ENCODE measurements at places on chromosomes 2 and 18.

DNA sequence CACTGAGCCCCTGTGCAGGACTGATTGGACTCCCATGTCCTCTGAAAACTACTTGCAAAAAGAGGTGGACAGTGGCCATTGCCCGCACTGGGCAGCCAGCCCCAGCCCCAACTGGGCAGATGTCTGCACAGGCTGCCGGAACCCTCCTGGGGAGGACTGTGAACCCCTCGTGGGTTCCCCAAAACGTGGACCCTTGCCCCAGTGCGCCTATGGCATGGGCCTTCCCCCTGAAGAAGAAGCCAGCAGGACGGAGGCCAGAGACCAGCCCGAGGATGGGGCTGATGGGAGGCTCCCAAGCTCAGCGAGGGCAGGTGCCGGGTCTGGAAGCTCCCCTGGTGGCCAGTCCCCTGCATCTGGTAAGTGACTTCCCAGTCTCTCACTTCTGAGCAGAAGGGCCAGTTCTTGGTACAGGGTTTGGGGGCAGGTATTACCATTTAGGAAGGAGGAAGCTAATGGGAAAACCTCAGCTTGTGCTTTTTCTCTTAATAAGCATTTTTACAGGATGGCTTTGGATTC, 44.1 kb downstream of the TNFRSF11A start:
- DNase-seq = no peak

DNA sequence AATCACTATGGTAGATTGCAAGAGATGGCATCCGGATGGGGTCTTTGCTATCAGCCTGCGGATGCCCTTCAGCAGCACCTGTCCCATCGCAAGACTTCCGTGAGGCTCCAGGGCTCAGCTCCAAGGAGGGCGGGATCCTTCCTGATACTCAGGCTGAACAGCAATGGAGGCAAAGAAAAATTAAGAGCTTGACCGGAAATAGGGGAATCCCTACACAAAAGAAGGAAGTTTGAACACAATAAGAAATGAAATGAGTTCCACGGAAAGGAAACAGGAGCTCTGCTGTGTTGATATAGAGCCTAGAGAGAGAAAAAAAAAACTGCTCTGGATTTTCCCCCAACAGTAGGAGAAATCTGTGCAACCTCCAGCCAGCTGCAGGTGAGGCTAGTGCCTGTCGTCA, 91.9 kb downstream of the ARL4C start:
- DNase-seq = no peak

DNA sequence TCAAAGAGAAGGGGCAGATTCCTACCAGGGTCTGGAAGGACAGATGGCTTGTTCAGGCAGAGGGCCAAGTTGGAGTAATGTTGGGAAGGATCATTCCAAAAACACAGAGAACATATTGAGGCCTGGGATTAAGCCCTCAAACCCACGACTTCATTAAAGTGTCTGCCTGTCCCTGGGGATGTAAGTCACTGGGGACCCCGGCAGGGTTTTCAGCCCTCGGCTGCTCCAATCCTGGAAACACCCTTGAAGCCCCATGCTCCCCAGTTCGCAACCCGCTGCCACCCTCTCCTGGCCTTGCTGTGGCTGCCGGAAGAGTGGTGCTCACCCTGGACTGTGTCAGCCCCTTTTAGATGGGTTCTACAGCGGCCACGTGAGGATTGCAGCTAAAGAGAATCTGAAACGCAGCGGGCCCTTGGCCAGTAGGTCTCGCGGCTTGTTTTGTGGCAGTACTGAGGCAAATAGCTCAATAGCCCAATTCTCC, 79.9 kb downstream of the EPAS1 start:
- no peak for DNase-seq

GRCh38 chr2:185466915-185467314, 271.7 kb upstream of the FSIP2 start:
- no peak for DNase-seq

DNA sequence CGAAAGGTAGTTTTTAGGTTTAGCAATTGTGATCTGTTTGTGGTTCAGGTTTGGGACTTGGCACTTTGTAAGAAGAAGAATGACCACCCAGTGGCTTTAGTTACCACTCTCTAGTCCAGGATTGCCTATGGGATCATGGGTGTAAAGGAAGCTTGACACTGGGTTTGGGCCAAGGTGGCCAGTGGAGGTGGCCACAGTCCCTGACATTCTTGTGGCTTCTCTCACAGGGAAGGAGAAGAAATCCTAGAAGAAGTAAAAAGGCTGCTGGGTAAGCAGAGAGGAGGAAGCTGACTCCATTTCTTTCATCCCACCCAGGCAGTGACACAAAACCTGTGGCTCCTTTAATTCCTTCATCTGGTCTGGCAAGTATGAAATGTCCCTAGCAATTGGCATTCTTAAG, 394.7 kb downstream of the CLIP4 start:
- DNase-seq = no peak

- no peak for DNase-seq
These were observed 10.4 kb upstream of the CCDC74A start for GRCh38 chr2:131517106-131517831.

DNA sequence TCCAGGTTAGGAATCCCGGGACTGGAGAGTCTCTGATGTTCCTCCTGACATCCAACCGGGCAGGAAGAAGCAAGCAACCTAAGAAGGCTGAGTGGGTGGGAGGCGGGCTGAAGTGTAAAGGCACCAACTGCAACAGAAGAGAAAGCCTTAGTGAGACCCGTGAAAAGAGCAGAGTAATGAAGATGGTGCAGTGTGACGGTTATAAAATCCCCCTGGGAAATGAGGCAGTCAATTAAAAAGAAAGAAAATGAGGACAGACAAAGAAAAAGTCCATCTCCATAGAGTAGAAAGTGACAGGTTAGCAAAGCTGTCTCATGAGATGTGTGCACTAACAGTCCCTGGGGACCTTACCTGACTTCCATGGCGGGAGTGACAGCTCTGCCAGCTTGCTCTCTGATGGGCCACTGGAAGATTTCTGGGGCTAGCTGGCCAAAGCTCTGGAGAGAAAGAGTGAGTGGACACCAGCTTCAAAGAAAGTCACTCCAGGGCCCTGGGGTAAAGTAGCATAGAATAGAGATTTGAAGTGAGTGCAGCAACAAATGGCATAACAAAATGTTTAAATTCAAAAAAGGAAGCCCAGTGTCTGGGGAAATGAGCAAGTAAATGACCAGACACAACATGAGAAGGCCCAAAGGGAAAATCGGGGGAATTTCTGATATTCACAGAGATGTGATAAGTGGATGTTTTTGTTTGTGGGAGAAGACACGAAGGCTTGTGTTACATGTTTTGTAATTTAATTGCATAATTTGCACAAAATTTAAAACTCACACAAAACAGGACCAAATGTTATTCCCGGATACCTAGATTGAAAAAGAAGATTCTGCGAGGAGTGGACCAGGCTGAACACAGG, 44.1 kb upstream of the IGFBP2 start:
- DNase-seq = no peak

GRCh38 chr2:201795607-201796477, 10.5 kb upstream of the CDK15 start:
- DNase-seq = no peak

DNA sequence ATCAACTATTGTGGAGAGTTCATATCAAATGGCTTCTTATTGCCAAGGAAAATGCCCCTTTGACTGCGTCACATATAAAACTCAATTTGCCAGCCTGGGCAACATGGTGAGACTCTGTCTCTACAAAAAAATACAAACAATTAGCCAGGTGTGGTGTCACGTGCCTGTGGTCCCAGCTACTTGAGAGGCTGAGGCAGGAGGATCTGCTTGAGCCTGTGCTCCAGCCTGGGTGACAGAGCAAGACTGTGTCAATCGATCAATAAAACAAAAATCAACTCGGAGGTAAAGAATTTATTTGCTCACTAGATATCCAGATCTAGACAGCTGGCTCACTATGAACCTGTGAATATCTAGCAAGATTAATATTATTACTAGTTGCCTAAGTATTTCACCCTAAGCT, 1.7 kb upstream of the ZCCHC2 start:
- DNase-seq = no peak

DNA sequence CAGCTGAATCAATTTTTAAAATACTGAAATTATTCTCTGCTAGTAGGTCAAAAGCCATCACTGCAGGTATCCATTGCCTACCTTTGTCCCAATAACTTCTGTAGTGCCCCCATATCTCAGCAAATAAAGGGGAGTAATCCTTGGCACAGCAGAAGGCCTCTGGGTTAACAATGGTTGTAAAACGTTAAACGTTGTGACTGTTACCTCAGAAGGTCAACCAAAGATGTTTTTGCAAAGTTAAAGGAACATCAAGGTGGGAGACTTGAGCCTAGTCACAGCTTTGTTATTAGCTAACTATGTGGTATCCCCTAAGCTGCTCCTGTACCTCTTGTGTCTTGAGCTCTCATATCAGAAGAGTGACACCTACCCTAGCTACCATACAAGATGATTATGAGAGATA, 60.5 kb downstream of the COX7A2L start:
- no peak for DNase-seq

DNA sequence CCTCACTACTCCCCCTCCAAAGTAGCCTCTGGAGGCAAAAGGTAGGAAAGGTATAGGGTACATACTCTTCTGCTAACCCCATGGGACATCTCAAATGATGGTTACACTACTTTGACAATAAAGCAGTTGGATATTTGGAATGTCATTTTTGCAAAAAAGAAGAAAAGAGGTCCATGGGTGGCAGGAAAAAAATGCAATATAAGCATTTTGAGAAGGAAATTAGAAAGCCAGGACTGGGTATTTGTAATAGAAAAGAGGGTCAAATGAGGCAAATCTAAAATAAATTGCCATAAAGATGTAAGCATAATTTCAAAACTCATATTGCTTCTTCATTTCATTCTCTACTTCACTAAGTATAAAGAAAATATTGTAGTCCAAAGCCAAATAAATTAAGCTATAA, 280.2 kb downstream of the NOL4 start:
- no peak for DNase-seq

DNA sequence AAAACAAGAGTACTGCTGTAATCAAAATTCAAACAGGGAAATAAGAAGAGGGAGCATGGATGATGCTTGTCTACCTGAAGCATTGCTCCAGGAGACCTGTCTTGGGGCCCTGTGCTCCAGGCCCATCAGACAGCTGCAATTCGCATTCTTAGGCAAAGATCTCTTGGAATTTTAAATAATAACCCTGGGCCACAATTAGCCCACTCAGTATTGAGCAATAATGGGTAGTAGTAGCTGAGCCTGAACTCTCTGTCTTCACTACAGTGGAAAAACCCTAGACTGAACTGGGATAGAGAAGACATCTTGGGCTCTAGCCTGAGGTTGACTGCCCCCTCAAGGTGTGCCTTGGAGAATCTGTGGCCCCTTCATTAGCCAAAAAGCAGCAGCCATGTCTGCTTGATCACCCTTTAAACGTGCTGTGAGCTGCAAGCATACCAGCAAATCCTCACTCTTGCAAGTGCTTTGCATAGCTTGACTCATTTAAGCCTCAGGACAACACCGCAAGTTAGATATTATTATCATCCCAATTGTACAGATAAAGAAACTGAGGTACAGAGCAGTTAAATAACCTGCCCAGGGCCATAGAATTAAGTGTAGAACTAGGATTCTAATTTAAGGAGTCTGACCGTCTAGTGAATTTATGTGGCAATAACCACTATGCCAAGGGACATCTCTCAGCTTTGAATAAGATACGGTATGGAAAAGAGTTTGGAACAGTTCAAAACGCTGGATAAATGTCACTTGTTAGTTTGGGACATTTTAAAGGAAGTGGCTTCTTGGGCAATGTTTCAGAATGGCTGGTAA, 69.0 kb downstream of the DDX1 start:
- DNase-seq = no peak

DNA sequence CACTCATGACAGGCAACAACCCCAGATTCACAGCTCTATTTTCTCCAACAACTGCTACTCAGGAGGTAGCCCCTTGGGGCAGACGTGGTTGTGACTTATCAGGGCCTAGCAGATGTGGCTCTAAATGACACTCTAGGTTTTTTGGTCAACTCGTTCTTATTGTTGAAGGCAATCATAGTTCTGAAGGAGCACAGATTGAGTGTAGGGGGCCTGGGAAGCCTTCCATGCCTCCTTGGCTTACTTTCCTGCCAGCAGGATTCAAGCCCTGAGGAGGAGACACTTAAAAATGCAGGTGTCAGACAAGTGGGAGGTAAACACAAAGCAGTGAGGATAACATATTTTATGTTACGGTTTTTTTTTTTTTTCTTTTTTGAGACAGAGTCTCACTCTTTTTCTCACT, 23.5 kb upstream of the SUCLG1 start:
- no peak for DNase-seq

- no peak for DNase-seq
These were observed 53.0 kb downstream of the KCNG2 start for GRCh38 chr18:79850731-79851130.

DNA sequence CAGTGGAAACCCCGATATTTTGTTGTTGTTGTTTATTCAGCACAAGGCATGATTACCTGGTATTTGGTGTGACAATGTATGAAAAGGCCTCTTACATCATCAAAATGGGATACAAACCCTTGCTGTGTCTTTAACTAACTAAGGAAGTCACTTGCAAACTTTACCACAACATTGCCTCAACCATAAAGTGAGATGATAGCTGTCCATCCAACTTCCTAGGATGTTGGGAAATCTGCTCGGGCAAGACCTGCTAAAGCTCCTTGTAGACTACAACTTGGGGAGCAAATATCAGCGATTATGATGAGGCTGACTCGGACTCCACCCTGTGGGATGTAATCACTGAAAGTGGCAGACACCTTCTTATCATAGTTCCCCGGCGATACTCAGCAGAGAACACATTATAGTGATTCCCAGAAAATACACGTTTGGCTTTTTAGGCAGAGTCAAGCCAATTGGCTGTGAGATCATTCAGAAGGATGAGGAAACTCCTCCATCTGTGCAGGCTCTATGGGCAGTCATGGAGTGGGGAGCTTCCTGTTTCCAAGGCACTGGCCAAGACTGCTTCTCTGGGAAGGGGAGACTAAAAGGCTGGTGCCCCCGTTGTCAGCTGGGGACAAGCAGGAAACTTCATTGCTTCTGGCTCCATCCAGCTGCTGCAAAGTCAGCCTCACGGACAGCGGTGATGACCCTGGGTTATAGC, 289.0 kb downstream of the RNF144A start:
- no peak for DNase-seq

- DNase-seq = no peak
These were observed 1276.1 kb upstream of the FAM98A start for GRCh38 chr2:34875091-34875745.

DNA sequence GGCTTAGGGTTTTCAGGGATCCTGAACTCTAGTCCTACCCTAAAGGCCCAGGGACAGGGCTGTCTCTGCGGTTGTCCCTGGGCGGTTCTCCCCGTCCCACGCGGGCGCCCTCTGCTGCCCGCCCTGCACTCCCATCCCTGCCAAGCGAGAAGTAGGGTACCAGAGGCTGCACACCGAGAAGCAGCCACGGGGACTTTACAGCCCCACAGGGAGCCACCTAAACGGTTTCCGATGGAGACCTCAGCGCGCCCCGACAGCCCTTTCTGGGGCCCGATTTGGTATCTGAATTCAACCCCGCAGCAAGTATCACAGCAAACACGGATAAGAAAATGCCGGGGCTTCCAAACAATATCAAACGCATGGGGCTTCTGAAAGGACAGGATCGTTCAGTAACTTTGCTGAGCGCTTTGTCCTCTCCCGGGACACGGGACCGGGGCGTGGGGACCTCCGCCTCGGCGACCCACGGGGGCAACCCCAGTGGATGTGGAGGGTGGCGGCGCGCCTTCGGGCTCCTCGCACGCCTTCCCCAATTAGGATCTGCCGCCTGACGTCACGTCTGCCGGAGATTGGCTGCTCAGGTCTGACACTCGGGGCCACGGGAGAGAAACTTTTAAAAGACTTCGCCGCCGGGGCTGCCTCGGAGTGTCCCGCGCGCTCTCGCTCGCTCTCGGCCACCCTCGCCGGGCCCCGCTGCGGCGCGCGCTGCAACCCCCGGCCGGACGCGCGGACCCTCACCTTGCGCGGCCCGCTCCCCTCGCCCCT, at the start of gene LTBP1:
Gene LTBP1, plus strand, starts transcription at position 640 of the 762 bp plus-strand sequence. CDS start 372 bp downstream, outside the sequence.
- no peak for DNase-seq

Measured in activated naive CD4-positive, alpha-beta T cell (primary cell).